Stimulated activated CD8-positive, alpha-beta memory T cell treated with anti-CD3 and anti-CD28 coated beads, Interleukin-15, amount 100 ng/mL, for 48 hours (primary cell): ENCODE measurements at places on chromosomes 2 and 18.

DNA sequence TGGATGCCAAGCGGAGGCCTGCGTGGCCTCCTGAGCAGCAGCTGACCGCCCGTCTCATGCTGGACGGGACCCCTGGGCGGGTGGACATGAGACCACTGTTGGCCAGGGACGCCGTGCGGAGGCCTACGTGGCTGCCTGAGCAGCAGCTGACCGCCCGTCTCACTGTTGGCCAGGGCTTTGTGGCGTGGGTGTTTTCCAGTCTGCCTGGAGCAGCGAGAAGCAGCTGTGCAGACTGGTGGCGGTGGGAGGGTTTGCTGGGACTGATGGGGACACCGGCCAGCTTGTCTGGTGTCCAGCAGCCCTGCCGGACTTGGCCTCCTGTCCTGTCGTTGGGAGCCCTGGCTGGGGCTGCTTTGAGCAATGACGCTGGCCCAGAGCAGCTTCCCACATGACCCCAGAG is 5.8 kb upstream of the D2HGDH start:
- DNase-seq, result no peak

DNA sequence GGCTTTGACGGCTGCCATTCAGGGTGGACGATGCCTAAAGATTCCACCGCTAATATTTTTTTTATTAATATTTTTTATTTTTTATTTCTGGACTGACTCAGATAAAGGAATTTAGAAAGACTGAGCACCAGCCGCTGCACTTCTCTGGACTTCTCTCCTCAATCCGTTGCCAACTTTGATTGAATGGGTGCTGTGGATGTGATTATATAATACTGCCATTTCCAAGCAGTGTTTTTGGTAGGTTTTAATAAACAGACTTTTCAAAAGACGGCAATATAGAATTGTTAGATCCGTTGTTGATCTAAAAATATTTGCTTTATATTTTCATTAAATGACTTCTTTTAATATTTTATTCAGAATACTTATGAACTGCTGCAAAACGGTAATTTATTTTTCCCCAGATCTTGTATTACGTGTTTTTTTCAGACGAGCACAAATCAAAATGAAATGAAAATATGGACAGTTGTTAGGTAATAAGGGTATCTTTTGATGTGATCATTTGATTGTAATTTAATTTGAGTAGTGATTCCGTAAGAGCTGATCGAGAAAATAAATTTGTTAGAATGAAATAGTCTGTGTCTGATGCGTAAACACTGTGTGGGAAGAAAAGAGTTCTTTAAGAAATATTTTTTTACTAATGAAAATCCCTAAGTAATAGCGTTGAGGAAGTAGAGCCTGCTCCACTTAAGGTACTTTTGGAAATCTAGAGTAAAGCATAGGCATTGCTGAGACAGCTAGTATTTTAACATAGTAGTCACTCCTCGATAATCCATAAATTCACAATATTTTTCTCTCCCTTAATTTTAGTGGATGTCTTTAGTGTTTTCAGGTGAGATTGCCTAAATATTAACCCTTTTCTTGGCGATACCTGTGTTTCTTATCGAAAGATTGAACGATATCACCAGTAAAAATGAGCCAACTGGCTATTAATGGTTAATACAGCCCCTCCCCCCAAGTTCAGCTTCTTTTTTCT is 4.4 kb downstream of the POU3F3 start:
- no peak for DNase-seq

GRCh38 chr2:121253021-121253673 is 31.9 kb downstream of the TFCP2L1 start:
- DNase-seq, result no peak

- no peak for DNase-seq
Measured at GRCh38 chr18:13302040-13302439, 83.5 kb downstream of the LDLRAD4 start.

- no peak for DNase-seq
Measured at GRCh38 chr18:7567474-7568425, 634 bp downstream of the PTPRM start.

GRCh38 chr2:144097440-144098225 is 422.3 kb downstream of the ZEB2 start:
- DNase-seq, result no peak

DNA sequence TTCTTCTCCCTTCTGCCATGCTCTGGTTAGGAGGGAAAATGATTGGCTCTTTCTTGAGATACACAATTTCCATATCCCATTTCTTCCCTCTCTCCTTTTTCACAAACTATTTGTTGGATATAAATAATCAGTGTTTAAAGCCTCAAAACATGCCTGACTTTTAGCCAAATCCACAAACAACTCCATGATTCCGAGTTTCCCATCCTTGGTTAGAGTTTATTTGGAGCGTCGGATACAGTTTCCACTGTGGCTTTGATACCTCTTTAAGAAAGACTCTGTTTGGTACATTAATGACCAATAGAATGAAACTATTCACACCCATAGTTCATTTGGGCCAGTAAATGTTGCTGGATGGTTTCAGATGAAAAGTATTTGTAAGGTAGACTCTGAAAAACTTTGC is 5.9 kb upstream of the FHL2 start:
- no peak for DNase-seq

DNA sequence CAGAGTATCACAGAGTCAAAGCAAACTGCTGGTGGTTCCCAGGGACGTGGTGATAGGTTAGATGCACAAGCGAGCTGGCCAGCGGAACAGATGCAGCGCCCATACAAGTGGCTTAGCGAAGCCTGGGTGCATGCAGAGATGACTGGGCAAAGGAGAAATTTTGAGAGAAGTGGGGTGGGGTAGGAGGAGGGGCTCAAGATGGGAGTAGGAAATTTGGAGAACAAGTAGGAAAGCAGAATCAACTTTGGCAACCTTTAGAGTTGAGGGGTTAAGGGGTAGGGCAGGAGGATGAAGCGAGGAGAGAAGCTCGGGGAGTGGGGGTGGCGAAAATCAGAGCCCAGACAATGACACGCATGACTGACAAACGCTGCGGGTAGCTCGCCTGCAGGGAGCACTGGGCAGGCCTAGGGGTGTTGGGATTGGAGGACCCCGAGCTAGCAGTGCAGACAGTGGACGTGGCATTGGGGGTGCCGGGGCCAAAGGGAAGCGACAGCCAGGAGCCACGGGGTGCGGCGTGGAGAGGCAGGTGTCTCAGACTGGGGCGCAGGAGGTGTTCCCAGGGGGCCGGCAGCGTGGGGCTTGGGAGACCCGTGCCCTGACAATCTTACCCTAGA is 431 bp downstream of the FAM98A start:
- DNase-seq, result peak; percentile 42

- DNase-seq, result no peak
Measured at GRCh38 chr2:218716070-218716469, 5.4 kb downstream of the TTLL4 start.

DNA sequence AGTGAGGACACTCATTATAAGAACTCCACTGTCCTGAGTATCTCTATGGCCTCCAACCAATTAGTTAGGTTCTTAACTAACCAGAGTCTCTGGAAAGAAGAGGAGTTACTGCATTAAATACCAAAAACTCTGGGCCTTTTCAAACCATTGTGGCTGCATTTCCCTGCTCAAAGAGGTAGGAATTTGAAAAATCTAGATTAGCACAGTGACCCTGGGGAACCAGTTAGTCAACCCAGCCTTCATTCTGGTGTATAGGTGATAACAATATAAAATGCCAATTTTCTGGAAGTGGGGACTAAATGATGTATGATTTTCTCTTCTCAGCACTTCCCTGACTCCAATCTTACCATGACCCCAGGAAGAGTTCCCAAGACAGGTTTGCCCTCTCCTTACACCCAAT is 287.8 kb upstream of the SETBP1 start:
- no peak for DNase-seq

DNA sequence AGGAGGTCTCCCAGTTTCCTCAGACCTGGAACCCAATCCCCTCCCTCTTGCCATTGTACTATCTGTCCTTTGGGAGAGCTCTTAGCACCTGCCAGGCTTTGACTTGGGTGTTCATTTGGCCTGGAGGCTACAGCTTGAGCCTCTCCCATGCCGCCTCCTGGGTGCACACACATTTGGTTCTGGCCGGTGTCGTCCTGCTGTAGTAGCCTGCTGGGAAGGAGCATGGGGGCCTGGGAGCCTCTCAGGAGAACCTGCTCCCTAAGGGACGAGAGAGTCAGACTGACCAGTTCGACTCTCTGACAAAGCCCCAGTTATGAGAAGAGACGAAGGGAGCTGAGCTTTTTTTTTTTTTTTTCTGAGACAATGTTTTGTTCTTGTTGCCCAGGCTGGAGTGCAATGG is 7.4 kb upstream of the SFTPB start:
- DNase-seq, result no peak
